ENCODE measurements at places on chromosomes 7 and 10. TPM values are rescaled to one million over a fixed set of nuclear protein-coding genes. Genes with fewer than 3 reads are reported as not detected.

OR2A7 gene
- total RNA-seq: 1.4 TPM

SPDYE11 gene
- total RNA-seq: 1.2 TPM

ZDHHC4 gene
- total RNA-seq: 63.8 TPM

HOXA4 gene
- total RNA-seq: 18.9 TPM

CDNF gene
- total RNA-seq: 1.3 TPM

CHAT gene
- 3.8 TPM for total RNA-seq

HYCC1 gene
- total RNA-seq: 21.3 TPM

PVRIG gene
- total RNA-seq: 6.4 TPM

ABCC2 gene
- 0.78 TPM for total RNA-seq

ZNHIT1 gene
- 132 TPM for total RNA-seq

CRHR2 gene
- total RNA-seq: 0.93 TPM

GRM8 gene
- total RNA-seq: not detected

ACSL5 gene
- total RNA-seq: 5.3 TPM

SYT15B gene
- total RNA-seq: 0.85 TPM

FOXI2 gene
- 0.21 TPM for total RNA-seq

PTF1A gene
- total RNA-seq: not detected

VSIR gene
- 2.8 TPM for total RNA-seq

PILRA gene
- total RNA-seq: 1.3 TPM

PRR15 gene
- total RNA-seq: 0.18 TPM

TFPI2 gene
- 0.50 TPM for total RNA-seq

CPXM2 gene
- total RNA-seq: 0.13 TPM

GBF1 gene
- total RNA-seq: 28.4 TPM

SCIN gene
- 143 TPM for total RNA-seq

EN2 gene
- total RNA-seq: 0.78 TPM

KCNIP2 gene
- 7.0 TPM for total RNA-seq

PLAC9 gene
- 0.71 TPM for total RNA-seq

RET gene
- 24.1 TPM for total RNA-seq

ITGB1 gene
- total RNA-seq: 364 TPM

ABCA13 gene
- total RNA-seq: 0.32 TPM

DMBT1 gene
- total RNA-seq: 0.03 TPM

CCDC3 gene
- total RNA-seq: not detected

PNLIPRP2 gene
- total RNA-seq: not detected

HABP2 gene
- total RNA-seq: 0.24 TPM

HECW1 gene
- total RNA-seq: 17.1 TPM
